ENCODE measurements at places on chromosomes 2 and 18. TPM values are rescaled to one million over a fixed set of nuclear protein-coding genes. Genes with fewer than 3 reads are reported as not detected.
A peak's percentile ranks its signal among the peaks of the same experiment; 100 is the strongest.

DNA sequence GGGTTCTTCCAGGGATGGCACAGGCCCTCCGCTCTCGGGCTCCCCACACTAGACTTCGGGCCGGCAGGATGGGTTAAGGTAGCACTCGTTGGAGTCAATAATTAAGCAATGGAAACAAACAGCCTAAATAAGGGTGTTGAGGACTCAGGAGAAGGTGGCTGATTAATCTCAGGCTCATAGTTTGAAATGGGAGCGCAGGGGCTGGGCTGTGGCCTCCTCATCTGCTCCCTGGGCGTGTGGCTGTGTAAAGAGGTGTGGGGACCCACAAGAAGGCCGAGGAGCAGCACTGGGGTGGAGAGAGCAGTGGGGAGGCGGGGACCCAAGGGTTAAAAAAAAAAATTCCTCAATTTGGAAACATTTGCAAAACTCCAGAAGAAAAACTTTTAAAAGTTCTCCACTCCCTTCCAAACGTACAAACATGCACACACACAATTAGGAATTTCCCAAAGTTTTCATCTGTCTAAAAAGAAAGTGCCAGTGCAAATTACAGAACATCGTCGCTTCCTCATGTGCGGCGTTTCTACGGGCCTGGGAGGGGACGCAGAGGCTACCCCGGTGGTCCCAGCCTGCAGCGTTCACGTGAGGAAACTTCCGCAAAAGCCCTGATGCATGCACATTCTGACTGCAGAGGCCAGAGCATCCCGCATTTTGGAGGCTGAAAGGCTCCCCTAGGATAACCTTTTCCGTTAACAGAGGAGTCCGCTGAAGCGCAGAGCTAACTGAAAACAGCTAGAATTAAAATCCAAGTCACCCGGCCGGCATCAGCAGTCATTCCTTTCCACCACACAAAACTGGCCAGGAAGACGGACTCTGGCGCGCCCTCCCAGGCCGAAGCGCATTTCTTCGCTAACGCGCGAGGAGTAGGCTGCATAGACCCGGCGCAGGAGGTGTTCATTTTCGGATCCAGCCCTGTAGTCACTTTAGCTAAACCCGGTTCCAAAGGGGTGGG is 1.0 kb upstream of the TUBB6 start:
- peak; percentile 79 for DNase-seq

DNA sequence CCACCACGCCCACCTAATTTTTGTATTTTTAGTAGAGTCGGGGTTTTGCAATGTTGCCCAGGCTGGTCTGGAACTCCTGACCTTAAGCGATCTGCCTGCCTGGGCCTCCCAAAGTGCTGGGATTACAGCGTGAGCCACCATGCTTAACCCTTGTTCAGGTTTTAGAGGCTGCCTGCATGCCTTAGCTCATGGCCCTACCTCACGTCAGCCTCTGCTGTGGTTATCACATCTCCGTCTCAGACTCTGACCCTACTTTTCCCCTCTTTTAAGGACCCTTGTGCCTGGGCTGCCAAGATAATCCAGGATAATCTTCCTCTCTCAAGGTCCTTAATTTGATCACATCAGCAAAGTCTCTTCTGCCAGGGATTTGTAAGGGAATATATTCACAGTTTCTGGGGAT is 98.2 kb upstream of the PMAIP1 start:
- DNase-seq = no peak

Gene CHST9
- not detected for total RNA-seq

Gene CD8B
- not detected for total RNA-seq

- DNase-seq = no peak
Measured at GRCh38 chr2:176779917-176780316, 432.7 kb upstream of the HNRNPA3 start.

Gene PAIP2B
- total RNA-seq = 1.8 TPM

- no peak for DNase-seq
Measured at GRCh38 chr18:46379323-46379950, 275.3 kb downstream of the HAUS1 start.

Gene PSTPIP2
- 1.1 TPM for total RNA-seq

GRCh38 chr2:36438449-36438977 is 82.9 kb downstream of the CRIM1 start:
- peak; percentile 86 for DNase-seq

DNA sequence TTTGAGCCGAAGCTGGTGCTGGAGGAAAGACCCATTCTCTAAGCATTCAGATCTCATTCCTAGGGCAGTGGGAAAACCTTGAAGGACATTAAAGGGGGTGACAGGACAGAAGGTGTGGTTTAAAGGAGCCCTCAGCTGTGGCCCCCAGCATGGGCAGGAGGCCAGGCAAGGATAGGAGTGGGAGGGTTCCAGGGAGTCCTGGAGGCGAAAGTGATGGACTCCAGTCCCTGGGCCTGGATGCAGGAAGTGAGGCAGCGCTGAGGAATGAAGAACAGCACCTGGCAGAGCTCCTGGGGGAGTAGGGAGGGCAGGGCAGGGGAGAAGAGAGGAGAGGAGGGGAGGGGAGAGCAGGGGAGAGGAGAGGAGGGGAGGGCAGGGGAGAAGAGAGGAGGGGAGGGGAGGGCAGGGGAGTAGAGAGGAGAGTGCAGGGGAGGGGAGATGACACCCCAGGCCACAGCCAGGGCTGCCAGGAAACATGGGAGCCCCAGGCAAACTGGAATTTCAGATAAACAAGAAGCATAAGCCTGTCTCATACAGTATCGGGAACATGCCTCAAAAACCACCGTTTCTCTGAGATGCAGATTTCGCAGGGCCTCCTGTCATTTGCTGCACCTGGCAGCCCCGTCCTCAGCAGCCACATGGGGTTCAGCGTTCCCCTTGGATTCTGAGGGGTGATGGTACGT is 5.7 kb downstream of the RAMP1 start:
- DNase-seq = peak; percentile 31

GRCh38 chr18:7885865-7886264 is 318.7 kb downstream of the PTPRM start:
- DNase-seq = no peak

DNA sequence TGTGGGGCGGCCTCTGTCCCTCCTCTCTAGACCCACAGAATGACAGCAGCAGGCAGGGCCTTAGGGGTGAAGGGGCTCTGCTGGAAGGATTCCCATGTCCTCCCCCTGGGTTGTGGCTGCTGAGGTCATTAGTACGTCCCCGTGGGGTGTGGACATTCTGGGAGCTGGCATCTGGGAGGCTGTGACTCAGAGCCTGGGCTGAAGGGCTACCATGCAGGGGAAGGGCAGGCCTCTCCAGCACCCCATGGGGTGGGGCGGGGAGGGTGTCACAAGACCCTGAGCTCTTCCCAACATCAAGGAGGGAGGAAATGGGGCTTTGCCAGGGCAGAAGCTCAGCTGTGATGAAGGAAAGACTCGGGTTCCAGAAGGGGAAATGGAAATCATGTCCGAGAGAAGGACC is 105.8 kb upstream of the SMAD2 start:
- no peak for DNase-seq

GRCh38 chr18:59238385-59238784 is 18.4 kb downstream of the GRP start:
- no peak for DNase-seq

GRCh38 chr2:237062585-237062984 is 23.1 kb upstream of the COPS8 start:
- DNase-seq = no peak

GRCh38 chr2:197108758-197109157 is 182.3 kb upstream of the PGAP1 start:
- peak; percentile 80 for DNase-seq

Gene SCYGR7
- total RNA-seq = not detected

DNA sequence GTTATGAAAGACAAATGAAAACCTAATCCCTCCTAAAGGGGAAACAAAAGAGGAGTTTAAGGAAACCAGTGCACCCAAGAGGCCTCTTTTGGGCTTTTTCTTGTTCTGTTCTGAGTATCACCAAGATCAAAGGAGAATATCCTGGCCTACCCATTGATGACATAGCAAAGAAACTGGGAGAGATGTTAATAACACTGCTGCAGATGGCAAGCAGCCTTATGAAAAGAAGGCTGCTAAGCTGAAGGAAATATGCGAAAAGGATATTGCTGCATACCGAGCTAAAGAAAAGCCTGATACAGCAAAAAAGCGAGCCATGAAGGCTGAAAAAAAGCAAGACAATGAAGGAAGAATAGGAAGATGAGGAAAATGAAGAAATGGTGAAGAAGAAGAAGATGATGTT is 23.6 kb upstream of the STAT4 start:
- no peak for DNase-seq
